CD4-positive, alpha-beta memory T cell (primary cell): ENCODE measurements at places on chromosomes 12 and 14.

DNA sequence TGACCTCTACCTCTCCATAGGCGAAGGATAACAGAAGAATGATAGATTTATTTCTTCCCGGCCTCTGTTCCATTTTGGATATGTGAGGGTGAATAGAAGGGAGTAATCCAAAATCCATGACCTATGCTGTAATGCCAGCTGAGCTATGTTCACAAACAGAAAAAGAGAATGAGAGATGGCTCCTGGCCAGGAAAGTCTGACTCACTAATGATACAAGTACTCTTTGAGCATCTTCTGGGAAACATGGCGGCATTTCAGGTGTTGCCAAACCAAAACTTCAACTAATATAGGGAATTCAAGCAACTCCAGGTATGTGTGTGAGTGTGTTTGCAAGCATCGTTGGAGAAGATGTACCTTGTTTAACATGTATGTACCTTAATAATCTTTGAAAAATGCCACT, 55.1 kb downstream of the MED13L start:
- no peak for DNase-seq

DNA sequence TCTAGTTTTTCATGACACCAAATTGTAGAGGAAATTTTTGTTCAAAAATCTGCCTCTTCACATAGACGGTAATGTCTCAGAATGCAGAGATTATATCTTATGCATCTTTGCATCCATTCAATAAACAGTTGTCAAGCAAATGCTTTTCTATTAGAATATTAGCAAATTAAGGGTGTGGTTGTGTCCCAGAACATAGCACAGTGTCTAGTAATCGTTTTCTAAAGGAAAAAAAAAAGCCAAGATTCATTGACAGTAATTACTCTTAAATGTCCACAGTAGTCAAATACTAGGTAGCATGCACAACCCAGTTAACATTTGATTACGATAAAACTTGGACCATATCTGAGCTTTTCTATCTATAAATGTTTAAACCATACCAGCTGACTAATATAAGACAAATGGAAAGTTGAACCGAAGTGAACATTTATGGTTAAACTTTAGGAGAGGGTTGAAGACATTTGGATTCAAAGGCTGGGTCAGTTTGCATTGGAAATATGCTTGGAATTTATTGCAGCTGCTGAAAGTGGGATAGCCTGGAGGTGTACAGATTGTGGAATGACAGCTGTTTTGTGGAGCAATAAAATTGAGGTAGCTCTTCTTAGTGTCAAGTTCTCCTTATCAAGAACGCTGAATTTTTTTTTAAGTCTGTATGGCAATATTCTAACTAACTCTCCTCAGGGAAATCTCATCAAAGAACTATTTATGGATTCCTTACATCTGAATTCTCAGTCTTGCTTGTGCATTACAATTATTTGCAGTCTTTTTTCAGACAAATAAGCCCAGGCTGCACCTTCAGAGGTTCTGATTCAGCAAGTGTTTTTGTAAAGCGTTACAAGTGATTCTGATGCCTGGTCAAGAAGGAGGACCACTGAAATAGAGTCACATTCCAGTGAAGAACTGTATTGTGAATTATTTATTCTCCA, 66.7 kb upstream of the ATP2B1 start:
- no peak for DNase-seq

DNA sequence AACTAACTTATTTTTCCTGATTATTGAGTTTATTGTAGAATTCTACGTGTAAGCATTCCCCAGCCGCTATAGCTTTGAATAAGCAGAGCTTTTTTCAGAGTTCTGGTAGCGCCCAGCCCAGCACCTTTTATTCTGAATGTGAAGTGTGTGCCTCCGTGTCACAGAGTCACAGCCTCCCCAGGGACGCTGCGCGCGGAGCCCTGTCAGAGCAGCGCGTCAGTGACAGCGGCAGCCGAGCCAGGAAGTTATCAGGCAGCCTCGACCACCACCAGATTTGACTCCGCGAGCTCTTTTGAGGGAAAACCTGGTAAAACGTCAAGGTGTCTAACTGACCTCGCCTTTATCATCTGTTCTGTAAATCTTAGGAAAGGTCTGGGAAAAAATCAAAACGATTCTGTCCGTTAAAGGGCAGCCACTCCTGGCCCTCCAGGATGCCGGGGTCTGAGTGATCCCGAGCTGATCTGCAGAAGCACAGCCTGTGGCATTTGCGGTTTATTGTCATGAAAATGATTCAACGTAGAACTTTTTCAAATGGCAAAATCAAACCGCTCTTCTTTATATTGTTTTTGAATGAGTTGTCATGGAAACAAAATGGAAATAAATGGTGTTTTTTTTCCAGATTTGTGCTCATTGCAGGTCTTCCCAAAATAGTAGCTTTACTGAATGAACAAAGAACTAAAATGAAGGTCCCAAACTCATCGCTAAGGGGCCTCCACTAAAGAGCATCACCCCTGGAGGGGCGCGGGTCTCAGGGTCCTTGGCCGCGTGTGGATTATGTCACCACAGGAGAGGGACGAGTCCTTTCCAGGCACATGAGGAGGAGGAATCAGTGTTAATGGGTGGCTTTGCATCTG, 43.1 kb upstream of the MMP17 start:
- DNase-seq, result no peak

GRCh38 chr12:24599736-24600135, 349.2 kb downstream of the BCAT1 start:
- DNase-seq, result no peak

GRCh38 chr12:69569236-69569635, 16.0 kb upstream of the CCT2 start:
- no peak for DNase-seq

- no peak for DNase-seq
Observed at GRCh38 chr14:68688872-68689371, 103.9 kb downstream of the ZFP36L1 start.

- no peak for DNase-seq
Observed at GRCh38 chr14:92491782-92492181, 21.8 kb upstream of the RIN3 start.

DNA sequence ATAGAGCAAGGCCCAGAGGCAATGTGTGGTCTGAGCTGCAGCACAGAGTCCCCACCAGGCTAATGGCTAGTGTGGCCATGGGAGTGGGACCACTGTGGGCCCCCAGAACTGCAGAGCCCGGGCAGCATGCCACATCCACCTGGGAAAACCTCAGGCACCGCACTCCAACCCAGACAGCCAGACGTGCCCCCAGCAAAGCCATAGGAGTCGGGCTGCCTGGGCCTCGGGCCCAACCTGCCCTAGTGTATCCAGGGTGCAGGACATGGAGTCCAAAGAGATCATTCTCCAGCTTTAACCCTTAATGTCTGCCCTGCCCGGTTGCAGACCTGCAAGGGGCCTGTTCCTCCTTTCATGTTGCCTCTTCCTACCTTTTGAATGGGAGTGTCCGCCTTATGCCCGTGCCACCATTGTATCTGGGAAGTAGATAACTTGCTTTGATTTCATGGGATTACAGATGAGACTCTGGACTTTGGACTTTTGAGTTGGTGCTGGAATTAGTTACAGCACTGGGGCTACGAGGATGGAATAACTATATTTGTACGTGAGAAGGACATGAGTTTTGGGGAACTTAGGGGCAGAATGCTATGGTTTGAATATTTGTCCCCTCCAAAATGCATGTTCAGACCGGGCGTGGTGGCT, 29.1 kb upstream of the DEGS2 start:
- no peak for DNase-seq

GRCh38 chr14:95507701-95508103, 8.7 kb downstream of the SYNE3 start:
- no peak for DNase-seq

DNA sequence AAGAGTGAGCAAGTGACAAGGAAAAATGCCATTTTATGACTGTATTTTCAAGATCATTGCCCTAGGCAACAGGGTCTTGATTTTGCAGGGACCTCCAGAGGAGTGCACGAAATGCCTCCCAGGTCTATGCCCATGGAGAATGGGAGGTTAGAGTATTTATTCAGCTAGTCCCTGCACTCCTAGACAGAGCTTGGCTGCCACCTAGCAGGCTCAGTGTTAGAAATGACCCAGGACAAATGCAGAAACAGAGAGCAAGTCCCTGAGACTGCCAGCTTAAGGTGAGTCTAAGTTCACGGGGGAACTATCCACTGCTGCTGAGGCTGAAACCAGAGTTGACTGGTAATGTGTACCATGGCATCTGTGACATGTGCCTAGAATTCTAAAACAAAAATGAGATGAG, 506.4 kb downstream of the MED13L start:
- DNase-seq, result no peak

- peak; percentile 66 for DNase-seq
Observed at GRCh38 chr14:61452452-61452851, 131.1 kb downstream of the PRKCH start.

DNA sequence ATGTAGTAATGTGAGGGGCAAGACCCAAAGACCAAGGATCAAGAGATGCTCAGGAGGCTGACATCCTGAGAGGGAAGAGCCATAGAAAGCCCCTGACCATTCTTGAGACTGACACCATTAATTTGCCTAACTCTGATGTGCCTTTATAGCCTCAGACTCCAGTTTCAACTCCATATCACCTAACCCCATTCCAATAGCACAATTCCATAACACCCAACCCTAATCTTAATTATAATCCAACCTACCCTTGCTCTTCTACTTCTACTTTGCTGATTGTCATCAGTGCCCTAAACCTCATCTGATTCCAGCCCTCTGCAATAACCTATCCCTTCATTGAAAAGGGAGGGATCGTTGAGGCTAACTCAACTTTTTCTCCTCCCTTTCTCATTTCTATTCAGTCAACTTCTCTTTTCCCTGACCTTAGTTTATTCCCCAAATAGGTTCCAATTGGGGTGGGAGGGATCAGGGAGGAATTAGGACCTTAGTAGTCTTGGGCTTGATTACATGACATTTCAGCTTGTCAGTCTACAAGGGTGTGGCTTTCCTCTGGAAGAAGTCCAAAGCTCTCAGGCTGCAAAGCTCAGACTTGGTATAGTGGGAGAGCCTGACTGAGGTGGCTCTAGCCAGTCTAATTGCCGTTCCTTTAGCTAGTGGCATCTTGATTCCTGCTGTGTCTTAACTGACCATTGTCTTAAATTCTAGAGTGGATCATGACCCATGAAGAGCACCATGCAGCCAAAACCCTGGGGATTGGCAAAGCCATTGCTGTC, 3.1 kb downstream of the PFKM start:
- no peak for DNase-seq

DNA sequence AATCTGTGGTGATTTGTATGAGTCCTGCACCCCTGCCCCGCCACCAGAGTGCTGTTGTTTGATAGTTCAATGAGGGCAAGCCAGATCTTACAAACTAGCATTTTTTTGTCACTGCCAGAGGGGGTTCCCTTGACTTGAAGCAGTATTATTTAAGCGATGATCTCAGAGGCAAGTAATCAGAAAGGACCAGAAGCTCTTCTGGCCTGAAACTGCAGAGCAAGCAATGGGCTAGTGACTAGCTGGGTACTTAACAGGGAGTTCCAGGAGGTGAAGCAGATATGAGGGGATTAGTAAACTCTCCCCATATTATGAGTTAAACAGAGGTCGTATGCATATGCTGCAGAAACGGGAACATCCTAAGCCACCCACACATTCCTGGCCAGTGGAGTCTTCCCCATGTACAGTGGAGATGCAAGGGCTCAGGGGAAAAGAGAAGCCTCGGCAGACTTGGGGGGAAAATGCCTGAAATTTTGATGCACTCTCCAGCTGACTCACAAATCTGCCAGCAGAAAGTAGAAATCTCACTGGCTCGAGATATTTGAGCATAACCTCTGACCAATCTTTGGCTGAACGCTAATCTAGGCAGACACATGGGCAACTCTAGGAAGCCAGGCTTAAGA, 8.3 kb upstream of the CRACR2A start:
- no peak for DNase-seq

DNA sequence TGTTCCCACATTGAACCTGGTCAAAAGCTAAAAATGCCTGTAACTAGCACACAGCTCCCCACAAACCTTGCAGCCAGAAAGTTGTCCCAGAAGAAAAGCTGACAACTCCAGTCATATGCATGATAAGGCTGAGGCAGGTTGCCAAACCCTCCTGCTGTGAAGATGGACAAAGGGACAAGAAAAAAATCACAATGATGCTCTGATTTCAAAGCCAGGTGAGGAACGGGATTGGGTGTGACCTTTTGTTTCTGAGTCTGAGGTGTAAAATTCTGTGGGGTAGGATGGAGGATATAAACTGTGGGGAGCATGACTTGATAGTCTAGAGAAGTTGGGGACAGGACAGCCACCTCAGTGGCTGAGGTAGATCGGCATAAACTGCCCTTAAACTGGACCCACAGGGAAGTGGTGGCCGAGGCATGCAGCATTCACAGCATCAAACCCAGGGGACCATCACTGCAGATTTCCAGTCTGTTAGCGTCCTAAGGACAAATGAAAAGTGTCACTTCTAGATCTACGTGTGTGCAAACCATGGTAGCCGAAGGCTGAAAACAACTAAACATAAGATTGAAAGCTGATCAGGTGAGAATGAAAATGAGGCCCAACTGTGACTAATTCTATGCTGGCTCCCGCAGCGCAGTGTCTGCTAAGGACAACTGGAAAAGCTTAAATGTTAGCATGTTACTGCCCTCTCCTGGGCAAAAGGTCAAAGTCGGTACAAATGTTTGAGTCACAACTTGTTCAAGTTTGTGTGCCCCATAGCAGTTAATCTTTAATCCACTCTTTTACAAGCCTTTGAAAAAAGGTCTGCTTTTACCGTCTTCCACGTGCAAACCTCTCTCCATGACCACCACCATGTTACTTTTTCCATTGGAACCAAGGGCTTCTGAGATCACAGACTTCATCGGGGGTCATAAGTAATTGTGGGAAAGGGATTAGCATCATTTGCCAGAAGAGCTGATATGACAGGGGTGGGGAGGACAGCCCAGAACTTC, 39.8 kb downstream of the GRIN2B start:
- no peak for DNase-seq

DNA sequence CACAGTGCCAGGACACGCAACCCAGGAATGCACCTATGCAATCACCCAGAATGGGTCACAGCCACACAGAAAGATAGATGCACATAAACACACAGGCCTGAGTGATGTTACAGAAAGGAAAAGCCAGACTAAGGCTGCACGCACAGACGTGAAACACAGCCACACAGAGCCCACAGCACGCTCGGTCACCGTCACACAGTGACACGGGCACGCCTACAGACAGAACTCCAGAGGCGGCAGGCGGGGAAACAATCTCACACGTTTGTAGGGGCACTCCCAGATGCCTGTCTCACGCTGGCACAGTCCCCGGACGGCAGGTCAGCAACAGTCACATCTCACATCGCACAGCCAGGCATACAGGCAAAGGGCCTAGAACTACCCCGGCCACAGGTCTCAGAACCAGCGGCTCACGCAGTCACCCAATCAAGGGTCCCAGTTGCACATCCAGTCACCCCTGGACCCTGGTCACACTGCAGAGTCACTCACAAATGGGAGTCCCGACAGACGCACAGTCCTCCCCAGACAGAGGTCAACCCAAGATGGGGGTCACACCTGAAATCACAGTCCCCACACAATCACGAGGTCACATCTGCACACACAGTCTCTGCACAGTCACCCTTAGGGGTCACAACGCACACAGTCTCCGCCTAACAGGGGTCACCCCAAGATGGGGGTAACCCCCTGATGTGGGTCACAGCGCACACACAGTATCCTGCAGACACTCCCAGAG, 790 bp downstream of the SSH1 start:
- DNase-seq, result peak; percentile 66
